ENCODE measurements at places on chromosomes 2 and 18. TPM values are rescaled to one million over a fixed set of nuclear protein-coding genes. Genes with fewer than 3 reads are reported as not detected.

DNA sequence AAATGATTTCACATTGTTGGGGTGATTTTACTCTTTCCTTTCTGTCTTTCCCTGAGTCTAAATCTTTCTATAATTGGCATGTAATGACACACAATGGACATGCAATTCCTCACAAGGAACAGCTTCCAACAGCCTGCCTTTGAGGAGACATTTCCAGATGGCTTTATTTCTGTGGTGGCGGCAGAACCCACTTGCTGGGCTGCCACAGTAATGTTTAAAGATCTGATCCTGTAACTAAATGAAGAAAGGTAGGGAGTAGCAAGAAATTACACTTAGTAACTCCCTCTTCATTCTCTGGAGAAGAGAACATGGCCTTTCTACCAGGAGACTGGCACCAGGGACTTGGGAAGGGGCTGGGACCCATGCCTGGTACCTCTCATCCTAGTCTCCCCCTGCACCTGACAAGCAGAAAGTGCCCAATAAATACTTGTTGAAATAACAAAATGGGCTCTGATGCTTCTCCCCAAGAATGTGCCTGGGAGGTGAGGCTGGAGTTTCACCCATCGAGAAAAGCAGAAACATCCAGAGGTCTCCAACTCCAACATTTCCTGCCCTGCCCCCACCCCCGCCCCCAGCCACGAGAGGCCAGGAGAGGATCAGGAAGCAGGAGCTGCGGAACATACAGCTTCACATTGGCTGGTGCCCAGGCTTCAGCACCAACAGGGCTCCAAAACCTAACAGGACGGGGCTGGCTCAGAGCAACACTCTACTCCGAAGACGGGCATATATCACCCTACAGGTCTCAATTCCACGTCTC is 92.1 kb downstream of the PXDN start:
- H3K4me3 ChIP-seq: no peak overlapping the region
- H3K4me1 ChIP-seq: peaks cover 18% of the 10 kb centered on the region
- no peaks in the 10 kb centered on the region for H3K27me3 ChIP-seq
- DNase-seq: no peak
- H3K36me3 ChIP-seq: peaks cover 76% of the 10 kb centered on the region

The HOXD11 gene
- 3.7 TPM for total RNA-seq

The TMEM163 gene
- 0.04 TPM for total RNA-seq

The KLHL29 gene
- total RNA-seq: 30.8 TPM

DNA sequence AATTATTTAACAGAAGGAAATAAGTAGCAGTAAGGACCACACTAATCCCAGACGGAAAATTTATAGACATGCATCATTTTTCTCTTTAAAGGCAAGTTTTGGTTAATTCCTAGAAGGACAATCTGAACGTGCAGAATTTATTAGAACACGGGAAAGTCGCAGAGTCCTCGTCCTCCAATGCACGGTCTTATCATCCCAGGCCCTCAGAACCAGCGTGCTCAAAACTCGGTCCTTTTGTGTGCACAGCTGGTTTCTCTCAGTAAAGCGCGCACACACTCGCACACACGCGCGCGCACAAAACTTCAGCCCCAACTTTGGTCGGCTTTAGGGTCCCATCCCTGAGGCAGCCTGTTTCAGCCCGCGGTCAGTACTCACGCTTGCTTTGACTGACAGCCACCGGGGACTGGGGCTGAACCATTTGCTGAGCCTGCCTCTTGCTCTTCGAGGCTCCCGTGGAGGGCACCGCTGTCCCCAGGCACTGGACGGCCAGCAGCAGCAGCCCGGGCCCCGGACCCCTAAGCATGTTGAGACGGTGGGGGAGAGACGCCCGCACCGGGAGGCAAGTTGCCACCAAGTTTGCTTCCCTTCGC is 493 bp downstream of the FN1 start:
- H3K27me3 ChIP-seq: no peaks in the 10 kb centered on the region
- peaks cover 8% of the 10 kb centered on the region for H3K36me3 ChIP-seq
- H3K27ac ChIP-seq: peak overlapping the region; percentile 76
- DNase-seq: peak; percentile 59
- peak overlapping the region; percentile 87 for H3K4me3 ChIP-seq

DNA sequence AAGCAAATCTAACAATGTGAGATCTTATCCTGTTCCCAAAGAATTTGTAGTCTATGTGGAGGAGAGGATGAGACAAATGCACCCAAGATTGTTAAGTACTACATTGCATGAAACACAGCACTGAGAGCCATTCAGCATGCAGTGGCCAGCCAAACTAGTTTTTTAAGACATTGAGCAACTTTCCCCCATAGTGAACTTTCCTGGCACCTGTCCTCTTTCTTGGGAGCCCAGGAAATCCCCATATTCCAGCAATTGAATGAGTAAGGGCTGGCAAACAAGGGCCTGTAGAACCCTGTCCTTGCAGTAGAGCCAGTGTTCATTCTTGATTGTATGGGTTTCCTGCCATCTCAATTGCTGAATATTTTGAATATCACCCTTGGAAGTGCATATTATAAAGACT is 58.8 kb upstream of the FIGN start:
- H3K27ac ChIP-seq: no peak overlapping the region
- DNase-seq: no peak
- H3K27me3 ChIP-seq: no peaks in the 10 kb centered on the region
- peaks cover under 1% of the 10 kb centered on the region for H3K4me1 ChIP-seq
- H3K4me3 ChIP-seq: no peak overlapping the region

DNA sequence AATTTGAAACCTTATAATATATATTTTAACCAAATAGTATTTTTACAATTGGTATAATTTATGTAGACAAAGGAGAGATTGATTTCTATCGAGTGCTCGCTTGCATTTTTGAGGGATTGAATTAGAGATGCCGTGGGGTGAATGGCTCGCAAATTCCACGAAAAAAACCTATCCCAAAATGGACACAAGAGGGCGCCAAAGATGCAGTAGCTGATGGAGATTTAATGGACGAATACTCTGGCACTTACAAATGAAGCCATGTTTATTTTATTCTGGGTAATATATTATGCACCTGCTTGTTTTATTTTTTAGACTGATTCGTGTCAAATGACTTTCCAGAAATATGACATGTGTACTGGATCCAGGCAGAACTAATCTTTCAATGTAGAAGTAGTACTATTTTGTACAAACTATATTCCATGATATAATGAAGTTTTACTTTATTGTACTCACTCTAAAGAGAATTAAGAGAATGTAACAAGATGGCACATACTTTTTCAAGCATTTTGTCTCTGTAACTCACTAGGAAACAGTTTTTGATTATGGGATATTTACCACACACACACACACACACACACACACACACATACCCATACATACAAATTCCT is 505.4 kb downstream of the PLCL1 start:
- H3K27ac ChIP-seq: no peak overlapping the region
- peak; percentile 76 for DNase-seq
- no peaks in the 10 kb centered on the region for H3K27me3 ChIP-seq
- no peaks in the 10 kb centered on the region for H3K36me3 ChIP-seq
- no peak overlapping the region for H3K4me3 ChIP-seq

The TRIM54 gene
- total RNA-seq: 0.34 TPM

GRCh38 chr2:192604295-192604694 is 409.6 kb upstream of the TMEFF2 start:
- H3K36me3 ChIP-seq: no peaks in the 10 kb centered on the region
- no peak overlapping the region for H3K27ac ChIP-seq
- no peak overlapping the region for H3K4me3 ChIP-seq
- DNase-seq: no peak
- no peaks in the 10 kb centered on the region for H3K4me1 ChIP-seq

- H3K36me3 ChIP-seq: no peaks in the 10 kb centered on the region
- no peak overlapping the region for H3K4me3 ChIP-seq
- H3K4me1 ChIP-seq: no peaks in the 10 kb centered on the region
- no peaks in the 10 kb centered on the region for H3K27me3 ChIP-seq
Measured at GRCh38 chr2:189515264-189515663, 65.3 kb downstream of the SLC40A1 start.

Measured in SJCRH30 (cell line).